ENCODE measurements at places on chromosomes 6 and 20. TPM values are rescaled to one million over a fixed set of nuclear protein-coding genes. Genes with fewer than 3 reads are reported as not detected.

Gene SLC22A3
- not detected for total RNA-seq

GRCh38 chr6:34592208-34592952 lies 36.3 kb upstream of the SPDEF start:
- no peak for DNase-seq
- no peak overlapping the region for H3K27ac ChIP-seq
- no peaks in the 10 kb centered on the region for H3K27me3 ChIP-seq
- H3K4me3 ChIP-seq = no peak overlapping the region
- peaks cover 7% of the 10 kb centered on the region for H3K4me1 ChIP-seq

GRCh38 chr6:145749632-145750031 lies 14.3 kb upstream of the EPM2A start:
- H3K27me3 ChIP-seq = peaks cover under 1% of the 10 kb centered on the region
- H3K4me3 ChIP-seq = no peak overlapping the region
- H3K4me1 ChIP-seq = peaks cover 9% of the 10 kb centered on the region
- DNase-seq = no peak

Gene TINAG
- not detected for total RNA-seq

DNA sequence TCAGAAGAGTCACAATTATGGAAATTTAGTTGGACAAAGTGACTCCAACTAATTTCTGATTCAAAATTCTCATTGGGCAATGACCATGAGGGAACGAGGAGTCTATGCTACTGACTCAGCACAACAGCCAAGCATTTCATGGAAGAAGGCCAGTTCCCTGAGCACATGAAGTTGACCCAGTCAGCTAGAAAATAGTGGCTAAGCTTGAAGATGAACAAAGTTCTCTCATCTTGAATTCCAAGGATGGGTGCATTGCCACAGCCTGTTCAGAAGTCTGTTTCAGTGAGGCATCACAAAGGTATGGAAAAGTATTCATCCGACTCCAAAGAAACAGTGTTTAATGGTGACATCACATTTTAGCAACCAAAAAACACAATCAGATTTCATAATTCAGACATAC lies 676.9 kb downstream of the HACE1 start:
- H3K4me1 ChIP-seq = no peaks in the 10 kb centered on the region
- no peaks in the 10 kb centered on the region for H3K36me3 ChIP-seq
- no peak for DNase-seq
- no peak overlapping the region for H3K4me3 ChIP-seq
- H3K27me3 ChIP-seq = no peaks in the 10 kb centered on the region
- no peak overlapping the region for H3K27ac ChIP-seq

Gene MEP1A
- total RNA-seq = not detected

DNA sequence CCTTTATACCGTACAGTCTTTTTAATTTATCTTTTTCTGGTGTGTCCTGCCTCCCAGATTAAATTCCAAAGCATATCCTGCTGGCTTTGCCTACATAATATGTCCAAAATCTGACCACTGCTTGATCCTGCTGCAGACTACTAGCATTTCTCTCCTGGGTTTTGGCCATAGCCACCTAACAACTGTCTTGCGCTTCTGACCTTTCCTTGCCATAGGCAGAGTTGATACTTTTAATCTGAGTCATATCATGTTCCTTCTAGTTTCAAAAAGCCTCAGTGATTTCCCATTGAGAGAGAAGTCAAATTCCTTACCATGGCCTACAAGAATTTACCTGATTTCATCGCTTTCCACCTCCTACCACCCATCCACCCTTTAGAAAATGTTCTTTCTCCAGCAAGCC lies 104.8 kb downstream of the BCKDHB start:
- DNase-seq = no peak
- no peak overlapping the region for H3K4me3 ChIP-seq
- H3K36me3 ChIP-seq = no peaks in the 10 kb centered on the region
- no peak overlapping the region for H3K27ac ChIP-seq
- no peaks in the 10 kb centered on the region for H3K4me1 ChIP-seq

DNA sequence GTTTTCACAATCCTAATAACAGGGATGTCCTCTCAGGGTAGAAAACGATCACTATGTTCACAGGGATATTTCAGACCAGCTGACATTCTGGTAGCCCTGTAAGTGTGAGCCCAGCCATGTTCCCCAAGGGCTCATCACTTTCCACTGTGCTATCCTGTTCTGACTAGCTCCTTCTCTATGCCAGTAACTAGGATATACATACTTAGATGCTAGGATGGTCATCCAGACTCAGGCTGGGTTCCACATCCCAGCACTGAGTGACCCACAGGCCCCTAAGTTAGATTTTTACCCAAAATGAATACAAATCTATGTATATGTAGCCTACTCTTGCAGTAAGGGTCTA lies 83.0 kb downstream of the CD164 start:
- DNase-seq = no peak
- peaks cover 5% of the 10 kb centered on the region for H3K4me1 ChIP-seq
- no peak overlapping the region for H3K27ac ChIP-seq

DNA sequence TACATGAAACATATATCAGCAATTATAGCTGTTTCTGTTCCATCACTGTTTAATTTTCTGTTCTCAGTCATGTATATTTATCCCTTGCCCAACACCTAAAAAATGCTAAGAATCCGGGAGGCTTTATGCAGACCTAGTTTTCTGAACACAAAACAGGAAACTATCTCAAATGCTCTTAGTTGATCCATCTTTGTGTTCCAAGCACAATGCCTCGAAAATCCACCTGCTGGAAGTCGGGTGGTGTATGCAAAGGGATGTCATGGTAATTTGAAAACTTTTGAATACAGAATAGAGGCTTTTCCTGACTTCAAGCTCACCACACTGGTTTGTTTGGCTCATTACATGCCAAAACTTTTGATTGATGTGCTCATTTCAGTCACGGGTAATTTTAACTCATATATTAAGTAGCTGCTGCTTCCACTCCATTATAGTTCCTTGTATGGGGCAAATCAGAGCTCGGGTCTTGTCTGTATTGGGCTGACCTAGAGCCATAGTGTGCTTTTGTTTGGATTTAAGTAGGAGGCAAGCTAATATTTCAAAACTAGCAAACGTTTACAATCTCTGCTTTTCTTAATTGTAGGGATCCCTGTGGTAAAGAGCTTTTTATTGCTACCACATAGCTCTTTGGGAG lies 646.5 kb upstream of the EPHA7 start:
- H3K27me3 ChIP-seq = no peaks in the 10 kb centered on the region
- H3K4me3 ChIP-seq = no peak overlapping the region
- no peaks in the 10 kb centered on the region for H3K36me3 ChIP-seq
- no peak for DNase-seq
- H3K4me1 ChIP-seq = no peaks in the 10 kb centered on the region

Gene EBF4
- total RNA-seq = not detected

- no peak for DNase-seq
- H3K27me3 ChIP-seq = peaks cover 2% of the 10 kb centered on the region
- H3K4me3 ChIP-seq = no peak overlapping the region
- H3K4me1 ChIP-seq = no peaks in the 10 kb centered on the region
- H3K27ac ChIP-seq = no peak overlapping the region
Measured at GRCh38 chr6:147463651-147464050, 44.8 kb upstream of the SAMD5 start.

- DNase-seq = peak; percentile 73
- no peaks in the 10 kb centered on the region for H3K36me3 ChIP-seq
- H3K27ac ChIP-seq = peak overlapping the region; percentile 11
- H3K27me3 ChIP-seq = peaks cover 49% of the 10 kb centered on the region
Measured at GRCh38 chr20:49484180-49485140, 2.0 kb upstream of the KCNB1 start.

GRCh38 chr20:15267935-15268334 lies 930.5 kb upstream of the FLRT3 start:
- H3K36me3 ChIP-seq = no peaks in the 10 kb centered on the region
- H3K27me3 ChIP-seq = no peaks in the 10 kb centered on the region
- DNase-seq = no peak
- no peak overlapping the region for H3K4me3 ChIP-seq
- no peak overlapping the region for H3K27ac ChIP-seq

GRCh38 chr20:57180954-57181353 lies 85.5 kb downstream of the BMP7 start:
- no peak overlapping the region for H3K4me3 ChIP-seq
- H3K4me1 ChIP-seq = no peaks in the 10 kb centered on the region
- H3K36me3 ChIP-seq = no peaks in the 10 kb centered on the region
- no peak for DNase-seq

DNA sequence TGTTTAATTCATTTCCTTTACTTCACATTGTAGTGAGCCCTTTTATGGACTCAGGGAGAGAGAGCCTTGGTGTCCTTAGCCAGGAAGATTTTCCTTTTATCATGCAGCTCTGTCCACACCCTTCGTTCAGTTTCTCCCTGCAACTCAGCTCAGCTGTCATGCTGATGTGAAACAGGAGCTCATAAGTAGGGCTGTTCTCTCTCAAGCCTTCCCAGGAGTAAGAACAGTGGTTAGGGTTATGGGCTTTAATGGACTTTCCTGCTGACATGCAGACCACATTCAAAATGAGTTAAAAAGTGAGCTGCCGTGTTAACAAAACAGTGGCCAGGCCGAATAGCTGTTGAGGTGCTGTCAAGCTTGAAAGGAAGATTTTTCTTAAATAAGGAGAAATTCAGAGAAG lies 104.1 kb downstream of the BCKDHB start:
- no peak for DNase-seq
- H3K36me3 ChIP-seq = no peaks in the 10 kb centered on the region
- no peaks in the 10 kb centered on the region for H3K4me1 ChIP-seq
- no peak overlapping the region for H3K27ac ChIP-seq
- H3K27me3 ChIP-seq = no peaks in the 10 kb centered on the region

- peaks cover 19% of the 10 kb centered on the region for H3K27me3 ChIP-seq
- DNase-seq = no peak
- no peak overlapping the region for H3K27ac ChIP-seq
Measured at GRCh38 chr6:11479296-11479695, 58.3 kb upstream of the TMEM170B start.

Gene ARMH2
- total RNA-seq = 0.97 TPM

DNA sequence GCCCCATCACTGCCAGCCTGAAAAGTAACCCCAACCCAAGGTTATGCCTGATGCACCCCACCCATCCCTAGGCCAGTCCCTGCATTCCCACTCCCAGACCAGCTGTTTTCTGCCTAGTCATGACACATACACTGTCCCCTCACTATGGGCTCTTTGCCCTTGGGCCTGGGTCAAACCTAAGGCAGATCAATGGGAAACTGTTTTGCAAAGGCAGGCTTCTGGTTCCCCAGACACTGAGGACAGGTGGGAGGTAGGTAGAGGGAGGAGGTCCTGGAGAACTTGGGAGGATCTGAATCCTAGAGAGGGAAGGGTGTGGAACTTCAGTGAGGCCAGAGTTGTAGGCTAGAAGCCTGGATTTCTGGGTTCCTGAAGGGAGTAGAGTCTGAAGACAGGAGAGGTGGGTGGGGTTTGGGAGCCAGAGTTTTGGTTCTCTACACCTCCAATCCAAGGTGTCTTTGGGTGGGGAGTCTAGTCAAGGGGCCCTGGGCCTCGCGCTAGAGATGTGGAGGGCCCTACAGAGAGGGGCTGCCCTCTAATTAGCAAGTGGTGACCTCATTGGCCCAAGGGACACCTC lies 2.0 kb downstream of the CLIC1 start:
- H3K36me3 ChIP-seq = peaks cover 59% of the 10 kb centered on the region
- DNase-seq = no peak
- H3K27ac ChIP-seq = peak overlapping the region; percentile 96
- no peaks in the 10 kb centered on the region for H3K27me3 ChIP-seq
- H3K4me1 ChIP-seq = peaks cover 74% of the 10 kb centered on the region

- no peak overlapping the region for H3K27ac ChIP-seq
- H3K4me3 ChIP-seq = no peak overlapping the region
- no peak for DNase-seq
- H3K27me3 ChIP-seq = peaks cover 14% of the 10 kb centered on the region
- no peaks in the 10 kb centered on the region for H3K36me3 ChIP-seq
Measured at GRCh38 chr6:37779111-37779800, 40.3 kb upstream of the ZFAND3 start.

GRCh38 chr6:106688177-106688951 lies 59.0 kb downstream of the QRSL1 start:
- H3K36me3 ChIP-seq = no peaks in the 10 kb centered on the region
- peaks cover 8% of the 10 kb centered on the region for H3K27me3 ChIP-seq
- H3K27ac ChIP-seq = no peak overlapping the region
- H3K4me1 ChIP-seq = peaks cover 3% of the 10 kb centered on the region
- H3K4me3 ChIP-seq = no peak overlapping the region

DNA sequence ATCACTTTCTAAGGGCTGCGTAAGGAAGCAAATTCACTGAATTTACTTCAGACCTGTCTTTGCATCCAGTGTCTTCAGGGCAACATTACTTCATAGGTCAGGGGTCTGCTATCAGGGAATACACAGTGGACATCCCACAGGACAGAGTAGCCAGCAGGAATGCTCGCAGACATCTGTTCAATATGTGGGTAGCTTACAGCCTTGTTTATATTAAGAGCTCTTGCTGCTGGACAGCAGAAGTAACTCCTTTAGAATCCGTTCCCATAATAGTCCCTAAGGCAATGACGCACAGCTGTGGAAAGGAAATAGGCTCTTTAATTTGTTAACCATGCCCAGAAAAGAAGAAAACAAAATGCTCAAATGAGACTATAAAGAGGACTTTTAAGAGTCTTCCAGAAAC lies 198.7 kb downstream of the MOXD1 start:
- DNase-seq = no peak
- H3K36me3 ChIP-seq = no peaks in the 10 kb centered on the region
- H3K27ac ChIP-seq = no peak overlapping the region
- H3K4me1 ChIP-seq = no peaks in the 10 kb centered on the region

Gene PNPLA1
- not detected for total RNA-seq

DNA sequence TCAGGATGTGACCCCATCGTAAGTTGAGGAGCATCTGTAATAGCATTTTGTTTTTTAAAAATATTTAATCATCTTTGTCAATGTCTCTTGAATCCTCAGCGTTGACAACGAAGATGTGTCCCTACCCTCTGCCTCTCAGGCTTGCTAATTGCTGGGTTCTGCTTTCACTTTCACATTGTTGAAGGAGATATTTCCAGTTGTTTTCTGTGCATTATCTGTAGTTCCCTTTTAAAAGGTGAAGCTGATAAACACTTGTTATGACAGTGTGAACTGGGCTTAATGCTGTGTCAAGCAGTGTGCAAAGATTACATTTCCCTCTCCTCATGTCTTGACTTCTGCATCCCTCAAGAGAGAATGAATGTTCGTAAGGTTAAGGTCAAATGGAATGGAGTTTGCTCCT lies 54.9 kb downstream of the CSE1L start:
- no peaks in the 10 kb centered on the region for H3K27me3 ChIP-seq
- H3K36me3 ChIP-seq = peaks cover 67% of the 10 kb centered on the region
- DNase-seq = no peak
- peaks cover 11% of the 10 kb centered on the region for H3K4me1 ChIP-seq
- H3K27ac ChIP-seq = peak overlapping the region; percentile 36

- no peaks in the 10 kb centered on the region for H3K4me1 ChIP-seq
- no peak for DNase-seq
- no peak overlapping the region for H3K27ac ChIP-seq
- H3K27me3 ChIP-seq = no peaks in the 10 kb centered on the region
- H3K36me3 ChIP-seq = peaks cover 12% of the 10 kb centered on the region
- H3K4me3 ChIP-seq = no peak overlapping the region
Measured at GRCh38 chr6:70849348-70850069, 107.4 kb downstream of the B3GAT2 start.

Gene SCUBE3
- total RNA-seq = not detected

GRCh38 chr6:156345700-156346099 lies 431.5 kb upstream of the ARID1B start:
- no peaks in the 10 kb centered on the region for H3K36me3 ChIP-seq
- no peak for DNase-seq
- H3K4me1 ChIP-seq = no peaks in the 10 kb centered on the region
- peaks cover 2% of the 10 kb centered on the region for H3K27me3 ChIP-seq
- H3K27ac ChIP-seq = no peak overlapping the region

- H3K27ac ChIP-seq = no peak overlapping the region
- no peak for DNase-seq
- H3K36me3 ChIP-seq = no peaks in the 10 kb centered on the region
- no peaks in the 10 kb centered on the region for H3K4me1 ChIP-seq
Measured at GRCh38 chr20:54938707-54939106, 463.3 kb downstream of the DOK5 start.

- H3K4me1 ChIP-seq = no peaks in the 10 kb centered on the region
- no peak overlapping the region for H3K4me3 ChIP-seq
- H3K27me3 ChIP-seq = peaks cover 17% of the 10 kb centered on the region
Measured at GRCh38 chr6:3200682-3201081, 26.8 kb downstream of the TUBB2B start.

All from activated CD8-positive, alpha-beta T cell treated with anti-CD3 and anti-CD28 coated beads, Interleukin-2, amount 10 ng/mL, durations not matched to agents 7 days and 5 days (primary cell).